ENCODE measurements at places on chromosomes 1 and 21.

DNA sequence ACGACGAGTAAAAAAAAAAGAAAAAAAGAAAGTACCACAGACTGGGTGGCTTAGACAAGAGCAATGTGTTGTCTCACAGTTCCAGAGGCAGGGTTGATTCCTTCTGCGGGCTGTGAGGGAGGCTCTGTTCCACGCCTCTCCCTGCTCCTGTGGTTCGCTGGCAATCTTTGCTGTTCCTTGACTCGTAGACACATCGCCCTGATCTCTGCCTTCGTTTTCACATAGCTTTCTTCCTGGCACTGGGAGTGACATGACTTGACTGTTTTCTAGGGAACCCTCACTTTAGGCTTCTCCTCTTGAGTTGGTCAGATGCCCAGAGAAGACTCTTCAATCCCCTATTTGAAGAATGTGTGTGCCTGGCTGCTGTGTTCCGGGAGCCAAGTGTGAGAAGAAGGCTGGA lies 133.6 kb downstream of the TM2D1 start:
- no peak for DNase-seq

DNA sequence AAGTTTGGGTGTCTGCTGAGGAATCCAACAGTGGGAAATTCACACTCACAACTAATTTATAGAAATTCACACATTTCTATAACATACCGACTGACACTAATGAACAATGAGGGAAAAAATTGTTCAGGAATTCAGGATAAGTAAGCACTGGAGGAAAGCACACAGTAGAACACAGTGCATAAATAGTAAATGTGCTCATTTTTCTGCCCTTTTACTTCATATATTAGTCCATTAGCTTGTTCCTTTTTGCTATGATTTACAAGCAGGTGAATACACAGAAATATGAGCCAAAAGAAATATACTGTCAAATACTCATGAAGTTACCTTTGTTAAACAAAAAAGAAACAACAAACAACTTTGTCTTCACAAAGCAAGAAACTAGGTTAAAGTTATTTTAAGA lies 11.3 kb downstream of the NRIP1 start:
- DNase-seq, result no peak

- DNase-seq, result no peak
Measured at GRCh38 chr1:40067023-40067422, 26.5 kb downstream of the CAP1 start.

- DNase-seq, result no peak
Measured at GRCh38 chr1:193543259-193543658, 356.8 kb upstream of the B3GALT2 start.

DNA sequence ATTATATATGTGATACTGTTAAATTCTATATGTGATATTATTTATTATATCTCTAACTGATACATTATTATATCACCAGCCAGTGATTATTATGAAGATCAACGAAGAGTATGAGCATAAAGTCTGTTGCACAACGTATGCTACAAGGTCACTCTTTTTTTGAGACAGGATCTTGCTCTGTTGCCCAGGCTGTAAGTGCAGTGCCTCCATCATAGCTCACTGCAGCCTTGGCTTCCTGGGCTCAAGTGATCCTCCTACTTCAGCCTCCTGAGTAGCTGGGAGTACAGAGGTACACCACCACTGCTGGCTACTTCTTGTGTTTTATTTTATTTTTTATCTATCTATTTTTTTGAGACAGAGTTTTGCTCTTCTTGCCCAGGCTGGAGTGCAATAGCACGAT lies 14.0 kb upstream of the EPHB2 start:
- no peak for DNase-seq

GRCh38 chr1:208007319-208007937 lies 96.5 kb upstream of the CD34 start:
- DNase-seq, result no peak

GRCh38 chr21:38429011-38429410 lies 69.3 kb downstream of the ERG start:
- no peak for DNase-seq

- no peak for DNase-seq
Measured at GRCh38 chr1:164765992-164766720, 207.2 kb downstream of the PBX1 start.
